ENCODE measurements at places on chromosomes 2 and 18.

DNA sequence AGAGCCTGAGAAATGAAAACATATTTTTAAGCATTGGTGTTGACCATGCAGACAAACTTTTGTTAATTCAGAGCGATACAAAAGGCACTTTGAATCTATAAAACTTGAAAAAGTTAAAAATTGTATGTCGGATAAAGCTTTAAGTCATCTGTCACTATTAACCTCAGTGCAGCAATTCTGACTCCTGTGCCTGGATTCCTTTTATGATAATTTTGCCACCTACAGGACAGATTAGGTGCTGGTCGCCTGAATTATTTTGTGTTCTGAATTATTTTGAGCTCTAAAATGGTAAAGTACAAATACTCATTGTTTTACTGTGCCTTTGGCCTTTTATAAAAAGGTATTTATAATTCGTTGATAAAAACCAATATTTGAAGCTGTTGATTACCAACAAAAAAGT is 19.4 kb upstream of the RNF138 start:
- no peaks in the 10 kb centered on the region for H3K36me3 ChIP-seq
- no peak for DNase-seq
- H3K4me3 ChIP-seq, result no peak overlapping the region
- H3K4me1 ChIP-seq, result no peaks in the 10 kb centered on the region
- H3K27me3 ChIP-seq, result peaks cover 3% of the 10 kb centered on the region

DNA sequence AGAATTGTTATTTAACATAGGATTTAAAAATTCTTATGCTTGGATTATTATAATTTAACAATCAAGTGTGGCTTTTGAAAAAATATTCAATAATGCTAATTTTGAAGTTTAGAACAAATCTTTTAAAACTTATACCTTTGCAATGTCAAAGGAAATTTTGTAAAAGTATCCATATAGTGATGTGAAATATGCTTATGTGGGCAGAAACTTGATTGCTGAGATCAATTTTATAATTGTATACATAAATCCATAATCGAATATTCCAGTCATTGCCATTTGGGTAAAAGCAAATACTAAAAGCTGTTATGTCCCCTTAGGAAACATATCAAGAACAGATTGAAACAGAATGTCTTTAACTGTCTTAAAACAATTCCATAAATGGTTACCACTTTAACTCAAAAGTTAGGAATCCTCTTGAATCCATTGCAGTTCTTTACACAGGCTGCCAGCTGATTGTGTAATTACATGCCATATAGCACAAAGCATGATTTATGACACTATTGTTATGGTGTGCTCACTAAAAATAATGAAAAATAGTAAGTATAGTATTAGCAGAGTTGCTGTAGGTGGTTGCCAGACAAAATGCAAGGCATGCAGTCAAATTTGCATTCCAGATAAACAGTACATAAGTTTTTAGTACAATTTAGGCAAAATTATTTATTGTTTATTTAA is 24.2 kb downstream of the PLCL1 start:
- DNase-seq, result no peak
- H3K4me1 ChIP-seq, result no peaks in the 10 kb centered on the region
- no peak overlapping the region for H3K27ac ChIP-seq
- peaks cover 3% of the 10 kb centered on the region for H3K27me3 ChIP-seq

DNA sequence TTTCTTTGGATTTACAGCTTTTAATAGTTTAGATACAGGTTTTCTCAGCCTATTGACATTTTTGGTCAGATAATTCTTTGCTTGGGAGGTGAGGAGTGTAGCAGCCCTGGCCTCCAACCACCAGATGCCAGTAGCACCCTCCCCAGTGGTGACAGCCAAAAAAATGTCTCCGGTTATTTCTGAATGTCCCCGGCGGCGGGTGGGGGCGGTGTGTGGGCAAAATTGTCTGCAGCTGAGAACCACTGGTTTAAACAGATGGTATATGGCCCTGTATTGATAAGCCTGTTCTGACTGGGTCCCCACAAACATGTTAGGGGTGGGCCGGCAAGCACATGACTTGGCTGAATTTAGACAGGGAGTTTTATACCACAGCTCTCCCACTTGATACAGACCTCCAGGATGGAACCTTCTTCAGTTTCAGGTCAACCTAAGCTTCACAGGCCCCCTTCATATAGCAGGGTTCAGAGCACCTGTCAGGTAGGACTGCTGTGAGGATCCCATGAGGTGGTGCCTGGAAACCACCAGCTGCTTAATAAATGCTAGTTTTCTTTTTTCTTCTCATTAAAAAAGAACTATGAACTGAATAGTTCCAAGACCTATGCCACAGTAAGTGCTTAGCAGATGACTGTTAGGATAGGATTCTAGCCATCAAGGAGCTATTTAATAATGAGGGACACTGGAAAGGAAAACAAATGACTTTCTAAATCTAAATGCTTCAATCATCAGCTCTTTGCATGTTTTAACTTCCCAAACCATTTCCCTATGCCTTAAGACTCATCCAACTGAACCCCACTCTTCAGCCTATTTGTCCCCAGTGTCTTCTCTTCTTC is 18.1 kb downstream of the LPIN2 start:
- no peak for DNase-seq
- H3K27ac ChIP-seq, result no peak overlapping the region
- H3K4me3 ChIP-seq, result no peak overlapping the region

- H3K27ac ChIP-seq, result no peak overlapping the region
- DNase-seq, result no peak
- no peaks in the 10 kb centered on the region for H3K36me3 ChIP-seq
Observed at GRCh38 chr2:162092658-162093556, 18.9 kb upstream of the DPP4 start.

DNA sequence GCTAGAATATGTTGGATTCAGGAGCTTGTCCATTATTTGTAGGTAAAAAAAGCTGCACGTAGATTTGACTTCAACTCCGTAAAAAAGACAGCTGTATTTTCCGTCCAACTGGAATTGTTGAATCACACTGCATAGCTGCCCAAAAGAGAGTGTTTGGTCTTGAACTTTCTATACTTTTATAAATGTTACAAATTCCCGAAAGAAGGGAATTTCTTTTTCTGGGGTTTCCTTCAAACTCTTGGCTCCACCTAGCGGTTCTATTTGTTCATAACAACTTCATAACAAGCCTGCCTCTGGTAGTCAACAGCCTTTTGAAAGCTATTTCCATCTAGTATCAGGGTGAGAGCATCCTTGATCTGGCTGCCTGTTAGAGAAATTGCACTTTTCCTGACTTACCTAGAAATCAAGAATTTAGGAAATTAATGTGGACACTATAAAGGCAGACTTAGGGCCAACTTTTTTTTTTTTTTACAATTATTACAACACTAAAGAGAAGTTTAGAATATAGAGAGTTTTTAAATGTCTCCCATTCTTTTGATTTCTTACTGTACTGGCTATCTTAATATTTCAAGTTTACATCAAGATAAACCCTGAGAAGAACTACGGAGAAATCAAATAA is 48.1 kb downstream of the TMEM185B start:
- peaks cover 7% of the 10 kb centered on the region for H3K4me1 ChIP-seq
- peaks cover 17% of the 10 kb centered on the region for H3K36me3 ChIP-seq
- H3K27ac ChIP-seq, result no peak overlapping the region
- H3K4me3 ChIP-seq, result no peak overlapping the region
- no peaks in the 10 kb centered on the region for H3K27me3 ChIP-seq
- peak; percentile 19 for DNase-seq

DNA sequence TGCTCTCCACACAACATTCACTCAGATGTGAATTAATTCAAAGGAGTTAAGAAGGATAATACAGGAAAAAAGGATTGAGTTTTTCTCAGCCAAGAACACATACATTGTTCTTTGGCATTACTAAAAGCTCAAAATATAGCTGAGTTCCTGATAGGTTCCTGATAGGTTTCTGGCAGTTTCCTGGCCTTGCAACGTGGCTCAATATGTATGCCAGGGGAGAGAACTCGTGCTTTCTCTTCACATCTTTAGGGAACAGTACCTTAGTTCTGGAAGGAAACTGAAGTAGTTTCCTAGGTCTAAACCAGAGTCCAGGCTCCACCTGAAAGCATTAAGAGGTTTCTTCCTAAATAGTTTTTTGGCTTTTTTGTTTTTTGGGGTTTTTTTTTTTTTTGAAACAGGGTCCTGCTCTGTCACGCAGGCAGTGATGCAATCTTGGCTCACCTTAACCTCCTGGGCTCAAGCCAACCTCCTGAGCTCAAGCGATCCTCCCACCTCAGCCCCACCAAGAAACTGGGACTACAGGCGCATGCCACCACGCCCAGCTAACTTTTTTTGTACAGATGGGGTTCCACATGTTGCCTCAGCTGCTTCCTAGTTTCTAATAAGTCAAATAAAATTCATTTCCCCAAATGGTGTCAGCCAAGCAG is 42.8 kb downstream of the ESCO1 start:
- no peaks in the 10 kb centered on the region for H3K27me3 ChIP-seq
- no peaks in the 10 kb centered on the region for H3K4me1 ChIP-seq
- DNase-seq, result no peak
- H3K36me3 ChIP-seq, result peaks cover 67% of the 10 kb centered on the region
- no peak overlapping the region for H3K27ac ChIP-seq

GRCh38 chr18:50653402-50654093 is 93.7 kb downstream of the MAPK4 start:
- no peak for DNase-seq
- peaks cover 12% of the 10 kb centered on the region for H3K27me3 ChIP-seq

DNA sequence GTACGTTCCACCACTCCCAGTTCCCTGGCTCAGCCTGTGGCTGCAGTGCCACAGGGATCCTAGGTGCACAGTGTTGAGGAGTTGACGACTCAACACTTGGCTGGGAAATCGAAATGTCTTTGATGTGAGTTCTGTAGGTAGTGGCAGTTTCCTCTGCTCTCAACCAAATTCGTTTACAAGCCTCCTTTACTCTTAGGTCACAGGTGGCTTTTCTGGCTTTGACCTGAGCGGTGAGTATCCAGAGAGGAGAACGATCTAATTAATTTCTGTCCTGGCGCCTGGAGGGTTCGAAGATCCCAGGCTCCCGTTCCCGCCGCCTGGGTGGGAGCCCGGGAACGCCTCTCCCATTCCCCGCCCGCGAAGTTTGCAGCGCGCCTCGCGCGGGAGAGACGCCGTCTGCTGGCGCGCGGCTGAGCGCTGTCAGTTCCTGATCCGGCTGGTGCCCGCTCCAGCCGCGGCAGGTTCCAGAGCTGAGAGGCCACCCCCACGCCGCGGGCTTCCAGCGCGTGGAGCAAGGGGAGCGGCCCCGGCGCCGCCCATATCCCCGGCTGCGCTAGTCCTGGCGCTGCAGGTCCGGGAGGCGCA is at the start of gene LAMA3:
TSS of gene LAMA3 (plus strand) at position 423 of the 585 bp plus-strand sequence. CDS start 231 bp downstream, outside the sequence.
- H3K27me3 ChIP-seq, result peaks cover 87% of the 10 kb centered on the region
- peak within 1 kb of the TSS; percentile 75 for H3K4me3 ChIP-seq
- no peaks in the 10 kb centered on the region for H3K36me3 ChIP-seq
- DNase-seq, result peak; percentile 74
- peaks cover 4% of the 10 kb centered on the region for H3K4me1 ChIP-seq

DNA sequence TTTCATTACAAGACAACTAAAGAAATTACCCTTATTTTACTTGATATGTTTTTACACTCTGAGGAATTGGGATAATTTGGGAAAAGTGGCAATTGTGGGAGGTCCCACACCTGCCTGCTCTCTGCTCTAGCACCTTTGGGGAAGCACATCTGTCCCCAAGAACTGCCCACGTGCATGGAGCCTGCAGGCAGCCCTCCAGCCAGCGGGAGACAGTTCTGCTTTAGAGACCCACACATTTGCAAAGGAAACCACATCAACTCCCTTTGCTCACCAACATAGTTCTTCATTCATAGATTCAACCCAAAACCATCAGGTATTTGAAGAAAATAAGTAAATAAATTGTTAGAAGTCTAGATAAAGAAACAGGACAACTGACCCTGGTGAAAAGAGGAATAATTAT is 239.9 kb upstream of the ID2 start:
- H3K4me1 ChIP-seq, result peaks cover 24% of the 10 kb centered on the region
- H3K27ac ChIP-seq, result no peak overlapping the region
- H3K27me3 ChIP-seq, result peaks cover 7% of the 10 kb centered on the region
- no peaks in the 10 kb centered on the region for H3K36me3 ChIP-seq

DNA sequence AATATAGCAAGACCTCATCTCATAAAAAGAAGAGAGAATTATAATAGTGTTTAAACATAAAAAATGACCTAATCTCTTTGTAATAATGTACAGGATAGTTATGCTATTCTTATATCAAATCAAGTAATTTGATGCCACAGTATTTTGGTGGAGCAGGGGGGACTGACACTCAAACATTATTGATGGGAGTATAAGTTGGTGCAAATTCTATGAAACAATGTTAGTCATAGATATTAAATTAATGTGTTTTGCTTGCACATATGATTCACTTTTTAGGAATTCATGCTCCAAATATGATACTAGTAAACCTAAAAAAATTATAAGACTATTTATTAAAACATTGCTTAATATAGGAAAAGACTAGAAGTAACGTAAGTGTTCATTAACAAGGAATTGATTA is 256.1 kb upstream of the SYT4 start:
- H3K27ac ChIP-seq, result no peak overlapping the region
- DNase-seq, result no peak
- H3K27me3 ChIP-seq, result no peaks in the 10 kb centered on the region

GRCh38 chr18:78603102-78603983 is 376.3 kb upstream of the SALL3 start:
- no peak for DNase-seq
- H3K27me3 ChIP-seq, result peaks cover 7% of the 10 kb centered on the region
- H3K27ac ChIP-seq, result peak overlapping the region; percentile 68
- no peak overlapping the region for H3K4me3 ChIP-seq
- peaks cover 29% of the 10 kb centered on the region for H3K4me1 ChIP-seq
- H3K36me3 ChIP-seq, result no peaks in the 10 kb centered on the region

DNA sequence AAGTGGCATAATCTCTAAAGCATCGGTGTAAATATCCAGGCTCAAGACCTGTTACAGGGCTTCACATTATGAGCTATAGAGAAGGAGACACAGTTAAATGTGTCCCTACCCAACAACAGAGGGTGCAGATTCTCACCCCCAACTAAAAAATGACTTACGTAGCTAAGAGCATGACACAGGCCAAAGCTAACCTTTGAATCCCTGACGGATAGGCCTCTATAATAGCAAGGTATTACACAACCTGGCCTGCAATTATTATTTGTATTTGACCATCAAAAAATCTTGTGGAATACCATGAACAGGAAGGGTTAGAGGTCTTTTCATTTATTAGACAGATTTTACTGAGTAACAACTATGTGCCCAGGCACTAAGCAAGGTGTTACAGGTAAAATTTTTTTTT is 45.1 kb downstream of the RNU4ATAC start:
- no peak overlapping the region for H3K4me3 ChIP-seq
- no peaks in the 10 kb centered on the region for H3K27me3 ChIP-seq
- no peak for DNase-seq
- H3K36me3 ChIP-seq, result peaks cover 32% of the 10 kb centered on the region
- peaks cover 2% of the 10 kb centered on the region for H3K4me1 ChIP-seq

DNA sequence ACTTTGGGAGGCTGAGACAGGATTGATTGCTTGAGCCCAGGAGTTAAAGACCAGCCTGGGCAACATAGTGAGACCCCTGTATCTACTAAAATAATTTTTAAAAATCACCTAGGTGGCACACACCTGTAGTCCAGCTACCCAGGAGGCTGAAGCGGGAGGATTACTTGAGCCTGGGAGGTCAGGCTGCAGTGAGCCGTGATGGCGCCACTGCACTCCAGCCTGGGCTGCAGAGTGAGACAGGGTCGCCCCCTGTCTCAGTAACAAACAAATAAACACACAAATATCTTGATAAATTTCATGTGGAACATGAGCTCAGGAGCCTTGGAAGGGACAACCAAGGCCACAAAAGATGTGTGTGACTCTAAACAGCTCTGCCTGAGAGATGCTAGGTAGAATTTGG is 11.7 kb upstream of the ANKRD53 start:
- H3K4me3 ChIP-seq, result no peak overlapping the region
- peaks cover 8% of the 10 kb centered on the region for H3K4me1 ChIP-seq
- H3K27me3 ChIP-seq, result peaks cover 99% of the 10 kb centered on the region
- no peaks in the 10 kb centered on the region for H3K36me3 ChIP-seq

- H3K27ac ChIP-seq, result peak overlapping the region; percentile 43
- H3K36me3 ChIP-seq, result no peaks in the 10 kb centered on the region
- H3K27me3 ChIP-seq, result no peaks in the 10 kb centered on the region
- peak overlapping the region; percentile 23 for H3K4me3 ChIP-seq
Observed at GRCh38 chr2:168518555-168519066, 62.5 kb downstream of the CERS6 start.

All from nephron progenitor cell (in vitro differentiated cells).